ENCODE measurements at places on chromosomes 1 and 21.

GRCh38 chr1:242211254-242212022 lies 212.5 kb upstream of the MAP1LC3C start:
- DNase-seq = no peak

DNA sequence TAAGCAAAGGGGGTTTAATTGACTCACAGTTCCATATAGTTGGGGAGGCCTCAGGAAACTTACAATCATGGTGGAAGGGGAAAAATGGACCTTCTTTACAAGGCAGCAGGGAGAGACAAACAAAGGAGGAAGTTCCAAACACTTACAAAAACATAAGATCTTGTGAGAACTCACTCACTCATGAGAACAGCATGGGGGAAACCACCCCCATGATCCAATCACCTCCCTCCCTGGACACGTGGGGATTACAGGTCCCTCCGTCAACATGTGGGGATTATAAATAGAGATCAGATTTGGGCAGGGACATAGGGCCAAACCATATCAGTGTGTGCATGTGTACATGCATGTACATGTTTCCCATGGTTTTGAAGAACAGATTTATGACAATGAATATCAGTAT lies 5.5 kb upstream of the SMG7 start:
- no peak for DNase-seq

DNA sequence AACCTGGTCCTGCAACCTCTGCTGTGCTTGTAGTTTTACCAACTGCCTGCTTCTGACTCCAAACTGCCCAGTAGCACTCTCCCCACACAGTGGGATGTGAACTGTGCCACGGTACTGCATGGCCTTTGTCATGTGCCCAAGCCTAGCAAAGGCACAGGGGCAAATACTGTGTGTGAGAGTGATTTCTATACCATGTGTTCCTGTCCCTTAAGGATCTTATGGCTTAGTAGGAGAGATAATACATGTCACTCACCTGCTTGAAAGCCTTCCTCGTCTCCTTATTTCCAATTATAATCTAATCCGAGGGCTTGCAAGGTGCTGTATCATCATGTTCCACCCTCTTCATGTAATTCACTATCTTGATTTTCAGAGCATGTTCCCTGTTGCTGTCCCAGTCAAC lies 51.3 kb downstream of the UBE4B start:
- DNase-seq = no peak

GRCh38 chr1:64172458-64172983 lies 30.9 kb upstream of the UBE2U start:
- DNase-seq = no peak

DNA sequence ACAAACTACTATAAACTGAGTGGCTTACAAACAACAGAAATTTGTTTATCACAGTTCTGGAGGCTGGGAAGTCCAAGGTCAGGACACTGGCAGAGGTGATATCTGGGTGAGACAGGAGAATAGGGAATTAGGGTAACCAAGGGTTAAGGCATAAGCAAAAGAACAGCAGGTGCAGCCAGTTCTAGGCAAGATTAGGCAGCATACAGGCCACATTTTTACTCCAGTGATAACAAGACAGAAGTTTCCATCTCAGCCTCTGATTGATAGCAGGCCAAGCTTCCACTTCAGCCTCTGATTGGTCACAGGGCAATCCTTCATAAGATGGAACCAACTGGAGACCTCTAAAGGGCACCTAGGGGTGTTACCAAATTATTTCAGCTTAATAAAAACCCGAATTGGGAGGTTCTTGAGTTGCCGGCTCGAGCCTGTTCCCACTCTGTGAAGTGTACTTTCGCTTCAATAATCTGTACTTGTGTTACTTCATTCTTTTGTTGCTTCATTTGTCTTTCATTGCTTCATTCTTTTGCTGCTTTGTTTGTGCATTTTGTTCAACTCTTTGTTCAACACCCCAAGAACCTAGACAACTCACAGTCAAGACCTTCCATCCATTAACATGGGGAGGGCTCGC lies 185.6 kb downstream of the TOMM20 start:
- DNase-seq = no peak

- no peak for DNase-seq
These were observed 26.1 kb downstream of the ETS2 start for GRCh38 chr21:38831526-38832467.

GRCh38 chr1:184935920-184936798 lies 38.1 kb downstream of the NIBAN1 start:
- no peak for DNase-seq

DNA sequence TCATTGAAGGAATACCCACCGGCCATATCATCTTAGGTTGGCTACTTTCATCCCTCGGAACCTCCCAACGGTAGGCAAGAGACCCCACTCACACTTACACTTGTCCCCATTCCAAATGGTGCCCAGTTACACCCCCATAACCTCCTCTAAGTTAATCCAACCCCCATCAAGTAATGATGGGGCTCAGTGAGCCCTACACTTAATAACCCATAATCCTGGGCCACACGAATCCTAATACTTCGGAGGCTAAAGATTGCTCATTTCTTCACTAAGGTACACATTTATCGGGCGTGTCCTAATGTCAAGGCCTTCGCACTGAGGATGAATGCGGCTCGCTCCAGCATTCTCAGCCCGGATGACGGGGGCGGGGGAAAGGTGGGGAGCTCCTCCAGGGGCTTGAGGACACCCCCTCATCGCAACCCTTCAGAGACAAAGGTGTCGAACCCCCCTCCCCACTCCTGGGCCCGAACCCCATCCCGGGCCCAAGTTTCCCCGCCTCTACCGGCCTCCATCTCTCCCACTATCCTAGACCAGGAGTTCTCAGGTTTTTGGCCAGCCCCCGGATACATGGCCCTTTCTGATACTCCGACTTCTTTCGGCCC lies 435 bp downstream of the ILF2 start:
- no peak for DNase-seq

DNA sequence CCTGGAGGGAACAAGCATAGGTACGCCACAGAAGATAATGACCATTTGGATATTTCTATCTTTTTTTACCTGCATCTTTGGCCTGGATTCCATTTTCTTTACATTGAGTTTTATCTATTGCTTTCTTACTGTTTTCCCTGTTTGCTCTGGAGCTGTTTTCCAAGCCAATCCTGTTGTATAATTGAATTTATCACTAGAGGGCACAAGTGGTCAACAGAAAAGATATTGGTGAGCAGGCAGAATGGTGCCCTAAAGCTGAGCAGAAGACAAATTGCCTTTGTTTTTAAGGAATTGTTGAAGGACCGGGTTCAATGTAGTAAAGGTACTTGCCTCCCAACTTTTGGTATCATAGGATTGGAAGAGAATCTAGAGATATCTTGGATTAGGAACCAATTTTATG lies 152.8 kb downstream of the PPP1R12B start:
- DNase-seq = no peak

DNA sequence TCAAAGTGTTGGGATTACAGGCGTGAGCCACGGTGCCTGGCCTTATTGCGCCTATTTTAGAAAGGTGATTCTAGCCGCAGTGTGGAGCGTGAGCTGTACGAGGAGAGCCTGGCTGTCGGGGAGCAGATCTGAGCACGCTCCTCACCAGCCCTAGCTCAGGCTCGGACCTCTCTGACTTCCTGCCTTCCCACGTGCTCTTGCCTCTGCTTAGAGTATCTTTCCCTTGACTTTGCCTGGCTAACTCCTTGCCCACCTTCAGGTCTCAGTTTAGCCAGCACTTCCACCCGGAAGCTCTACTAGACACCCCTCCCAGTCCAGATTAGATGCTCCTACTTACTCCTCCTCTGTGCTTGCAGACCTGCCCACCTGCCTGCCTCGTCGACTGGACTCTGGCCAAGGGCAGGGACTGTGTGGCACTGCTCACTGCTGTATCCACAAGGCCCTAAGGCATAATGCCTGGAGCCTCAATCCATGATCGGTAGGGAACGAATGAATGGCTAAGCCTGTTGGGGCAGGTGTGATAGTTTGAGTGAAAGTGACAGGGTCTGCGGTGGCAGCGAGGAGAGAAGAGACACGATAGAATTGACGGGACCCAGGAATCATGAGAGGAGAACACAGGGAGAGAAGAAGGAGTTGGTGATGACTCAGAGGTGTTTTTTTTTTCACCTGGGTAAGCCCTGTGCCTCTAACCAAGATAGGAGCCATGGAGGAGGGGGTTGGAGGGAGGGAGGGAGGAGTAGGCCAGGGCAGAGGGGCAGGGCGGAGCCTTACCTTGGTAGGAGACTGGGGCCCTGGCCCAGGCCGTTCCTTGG lies 28.1 kb upstream of the WASF2 start:
- DNase-seq = no peak

GRCh38 chr1:78073441-78073840 lies 27.7 kb downstream of the GIPC2 start:
- no peak for DNase-seq

DNA sequence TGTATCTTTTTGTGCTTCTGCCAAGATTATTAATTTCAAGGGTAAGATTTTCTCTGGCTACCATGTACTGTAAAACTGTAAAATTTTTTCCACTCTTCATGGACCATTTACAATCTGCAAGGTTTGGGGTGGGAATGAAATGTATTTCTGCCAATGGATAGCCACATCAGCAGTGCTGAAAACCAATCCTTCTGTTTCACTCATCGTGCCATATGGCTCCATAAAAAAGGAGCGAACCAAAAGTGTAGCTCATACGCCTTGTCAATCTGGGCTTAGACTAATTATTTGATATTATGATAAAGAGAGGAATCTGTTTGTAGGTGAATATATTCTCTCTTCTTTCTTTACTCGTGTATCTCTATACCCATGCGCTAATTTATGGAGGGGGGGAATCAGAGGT lies 3.0 kb upstream of the SLC44A5 start:
- DNase-seq = no peak

GRCh38 chr1:31111290-31111951 lies 45.9 kb upstream of the PUM1 start:
- DNase-seq = no peak

DNA sequence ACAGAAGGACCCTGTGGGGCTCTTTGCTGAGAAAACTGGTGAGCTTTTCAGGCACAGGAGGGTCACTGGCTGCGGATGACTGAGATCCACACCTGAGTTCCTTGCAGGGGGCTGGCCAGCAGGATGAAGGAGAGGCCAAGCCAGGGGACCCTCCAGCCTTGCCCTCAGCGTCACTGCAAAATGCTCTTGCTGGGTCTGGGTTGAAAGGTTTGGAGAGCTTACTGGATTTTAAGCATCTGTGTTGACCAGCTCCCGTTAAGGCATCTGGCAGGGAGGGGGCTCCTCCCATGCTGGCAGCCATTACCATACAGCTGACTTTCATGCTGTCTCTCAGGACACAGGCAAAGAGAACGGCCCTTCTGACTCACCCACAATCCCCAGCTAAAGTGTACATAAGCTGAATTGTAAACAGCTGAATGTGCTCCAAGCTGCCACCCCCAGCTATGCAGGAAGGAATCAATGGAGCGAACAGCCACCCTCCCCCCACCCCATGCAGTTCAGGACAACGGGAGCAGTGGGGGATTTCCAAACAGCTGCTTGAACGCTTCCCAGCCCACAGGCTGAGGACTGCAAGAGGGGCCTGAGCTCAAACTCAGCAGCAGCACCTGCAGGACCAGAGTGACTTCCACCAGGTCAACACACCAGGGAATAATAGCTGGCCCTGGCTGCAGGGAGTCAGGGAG lies 21.3 kb upstream of the A3GALT2 start:
- no peak for DNase-seq

DNA sequence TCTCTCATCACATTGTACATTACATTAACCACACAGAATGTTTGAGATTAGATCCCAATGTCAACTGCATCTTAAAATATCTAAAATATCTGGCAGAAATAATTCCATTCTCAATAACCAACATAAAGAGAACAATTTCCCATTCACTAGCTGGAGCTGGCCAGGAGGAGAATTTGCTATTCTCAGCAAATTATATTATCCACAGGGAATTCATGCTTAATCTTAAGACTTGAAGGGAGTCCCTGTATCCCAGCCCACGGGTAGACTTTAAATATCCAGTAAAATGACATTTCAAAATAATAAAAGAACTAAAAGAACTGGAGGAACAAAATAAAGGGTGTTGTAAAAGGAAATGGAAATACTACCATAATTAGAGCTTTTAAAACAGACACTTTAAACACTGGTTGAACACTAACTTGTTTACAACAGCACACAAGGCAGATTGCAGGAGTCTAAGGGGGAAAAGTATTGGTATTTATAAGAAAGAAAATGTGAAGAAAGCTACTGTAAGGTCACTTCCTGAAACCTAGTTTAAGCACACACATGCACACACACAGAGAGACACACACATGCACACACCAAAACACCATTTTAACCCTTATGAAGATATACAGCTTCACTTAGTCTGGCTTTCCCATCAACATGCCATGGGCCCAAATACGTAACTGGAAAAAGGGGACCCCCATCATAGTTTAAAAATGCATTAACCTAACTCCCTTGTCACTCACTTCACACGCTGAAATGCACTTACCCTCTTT lies 107.0 kb downstream of the PTPN14 start:
- DNase-seq = no peak

- no peak for DNase-seq
These were observed 457.2 kb upstream of the PBX1 start for GRCh38 chr1:164101802-164102201.

GRCh38 chr1:187396226-187396625 lies 567.5 kb downstream of the PLA2G4A start:
- no peak for DNase-seq

GRCh38 chr1:44010935-44011471 lies 19.6 kb downstream of the CCDC24 start:
- DNase-seq = no peak

DNA sequence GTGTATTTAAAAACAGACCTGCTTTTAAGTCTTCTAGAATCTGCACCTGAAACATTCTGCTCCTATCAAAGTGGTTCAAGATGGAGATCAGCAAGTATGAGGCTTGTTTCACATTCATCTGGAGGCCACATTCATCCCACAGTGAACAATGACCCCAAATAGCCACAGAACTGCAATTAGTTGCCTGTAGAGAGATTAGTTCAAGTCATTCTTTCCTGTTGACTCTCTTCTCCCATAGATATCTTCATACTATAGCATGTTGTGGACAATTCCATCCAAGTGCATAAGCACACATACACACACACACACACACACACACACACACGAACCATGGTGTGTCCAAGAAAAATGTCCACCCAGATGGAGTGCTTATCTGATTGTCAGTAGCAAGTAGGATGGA lies 101.7 kb upstream of the FGGY start:
- no peak for DNase-seq

GRCh38 chr21:45152265-45152746 lies 77.9 kb downstream of the ADARB1 start:
- peak; percentile 39 for DNase-seq

Measured in activated T-helper 1 cell treated with anti-CD3 and anti-CD28 coated beads, Interleukin-2, amount 50 U/mL, for 16 hours (primary cell).